ENCODE measurements at places on chromosomes 3 and 15. TPM values are rescaled to one million over a fixed set of nuclear protein-coding genes. Genes with fewer than 3 reads are reported as not detected.
A peak's percentile ranks its signal among the peaks of the same experiment; 100 is the strongest.

DNA sequence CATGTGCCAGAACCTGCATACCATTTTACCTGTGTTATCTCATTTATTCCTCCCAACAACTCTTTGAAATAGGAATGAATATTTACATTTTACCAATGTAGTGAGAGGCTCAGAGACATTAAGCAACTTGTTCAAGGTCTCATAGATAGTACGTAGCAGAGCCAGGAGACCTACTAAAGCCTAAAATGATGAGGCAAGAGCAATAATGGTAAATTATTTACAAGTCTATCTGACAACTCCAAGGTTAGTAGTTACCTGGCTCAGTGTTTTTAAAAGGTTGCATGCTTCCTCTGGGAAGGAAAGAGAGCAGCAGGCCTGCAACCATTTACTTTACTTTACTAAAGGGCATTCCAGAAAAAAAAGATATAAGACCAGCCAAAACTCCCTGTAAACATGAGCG is 103.0 kb downstream of the CFAP20DC start:
- DNase-seq = no peak

Gene PLA2G4D
- 0.31 TPM for total RNA-seq

- DNase-seq = no peak
These were observed 55.4 kb downstream of the NUP210 start for GRCh38 chr3:13364602-13365271.

Gene CCDC191
- total RNA-seq = 3.4 TPM

- no peak for DNase-seq
These were observed 137.9 kb downstream of the XXYLT1 start for GRCh38 chr3:195133013-195133412.

Gene ANKRD34C
- total RNA-seq = not detected

Gene CD80
- total RNA-seq = 0.98 TPM

- no peak for DNase-seq
These were observed 27.5 kb upstream of the NDUFB4 start for GRCh38 chr3:120568598-120568997.

GRCh38 chr15:27238707-27239423 is 267.9 kb downstream of the GABRG3 start:
- DNase-seq = no peak

DNA sequence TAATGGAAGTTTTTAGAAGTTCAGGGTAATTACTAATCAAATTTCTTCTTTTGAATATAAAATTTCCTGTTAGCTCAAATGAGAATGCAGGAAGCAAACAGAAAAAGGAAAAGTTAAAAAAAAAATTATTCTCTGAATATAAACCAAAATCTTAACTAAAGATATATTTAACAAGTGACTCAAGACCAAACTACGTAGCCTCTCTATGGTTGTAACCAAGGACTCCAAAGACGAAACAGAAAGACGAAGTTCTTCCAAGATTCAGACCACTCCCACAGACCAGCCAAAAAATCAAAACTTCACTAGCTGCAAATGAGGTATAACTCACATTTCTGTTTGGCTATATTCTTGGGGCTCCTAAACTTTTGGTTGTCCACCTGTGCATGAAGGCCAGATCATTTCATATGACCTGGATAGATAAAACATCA is 846.5 kb upstream of the ALCAM start:
- no peak for DNase-seq

DNA sequence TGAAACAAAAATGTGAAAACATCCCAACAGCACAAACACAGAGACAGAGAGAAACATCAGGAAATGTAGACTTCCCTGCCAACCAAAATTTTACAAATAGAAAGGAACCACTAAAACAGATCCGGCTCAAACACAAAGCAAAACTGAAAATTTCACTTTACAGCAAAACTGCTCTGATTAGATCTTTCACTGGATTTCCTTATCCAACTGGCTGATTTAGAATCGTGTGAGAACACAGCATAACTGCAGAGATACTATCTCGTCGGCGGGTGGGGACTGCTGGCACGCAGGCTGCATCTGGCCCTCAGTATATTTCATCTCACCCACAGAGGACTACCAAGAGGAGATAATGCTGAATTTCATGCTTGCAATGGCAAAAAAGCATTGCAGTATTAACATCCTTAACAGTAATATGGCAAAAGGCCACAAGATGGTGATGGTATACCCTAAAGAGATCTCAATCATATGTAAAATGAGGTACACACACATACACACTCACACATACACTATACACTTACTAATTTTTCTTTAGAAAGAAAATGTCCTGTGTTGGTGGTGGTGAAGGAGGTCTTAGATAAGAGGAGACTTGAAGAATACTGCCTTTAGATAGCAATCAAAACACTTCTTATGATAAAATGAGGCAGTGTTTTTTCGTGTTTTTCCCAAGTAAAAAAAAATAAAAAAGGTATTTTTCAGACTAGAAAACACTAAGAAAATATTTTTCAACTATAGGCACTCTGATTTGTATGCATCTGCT is 10.6 kb upstream of the LEO1 start:
- peak; percentile 35 for DNase-seq

GRCh38 chr3:113783980-113784379 is 37.1 kb downstream of the ATP6V1A start:
- DNase-seq = no peak

Gene ALDH1A2
- total RNA-seq = 5.6 TPM

Gene DUOX1
- 0.85 TPM for total RNA-seq

DNA sequence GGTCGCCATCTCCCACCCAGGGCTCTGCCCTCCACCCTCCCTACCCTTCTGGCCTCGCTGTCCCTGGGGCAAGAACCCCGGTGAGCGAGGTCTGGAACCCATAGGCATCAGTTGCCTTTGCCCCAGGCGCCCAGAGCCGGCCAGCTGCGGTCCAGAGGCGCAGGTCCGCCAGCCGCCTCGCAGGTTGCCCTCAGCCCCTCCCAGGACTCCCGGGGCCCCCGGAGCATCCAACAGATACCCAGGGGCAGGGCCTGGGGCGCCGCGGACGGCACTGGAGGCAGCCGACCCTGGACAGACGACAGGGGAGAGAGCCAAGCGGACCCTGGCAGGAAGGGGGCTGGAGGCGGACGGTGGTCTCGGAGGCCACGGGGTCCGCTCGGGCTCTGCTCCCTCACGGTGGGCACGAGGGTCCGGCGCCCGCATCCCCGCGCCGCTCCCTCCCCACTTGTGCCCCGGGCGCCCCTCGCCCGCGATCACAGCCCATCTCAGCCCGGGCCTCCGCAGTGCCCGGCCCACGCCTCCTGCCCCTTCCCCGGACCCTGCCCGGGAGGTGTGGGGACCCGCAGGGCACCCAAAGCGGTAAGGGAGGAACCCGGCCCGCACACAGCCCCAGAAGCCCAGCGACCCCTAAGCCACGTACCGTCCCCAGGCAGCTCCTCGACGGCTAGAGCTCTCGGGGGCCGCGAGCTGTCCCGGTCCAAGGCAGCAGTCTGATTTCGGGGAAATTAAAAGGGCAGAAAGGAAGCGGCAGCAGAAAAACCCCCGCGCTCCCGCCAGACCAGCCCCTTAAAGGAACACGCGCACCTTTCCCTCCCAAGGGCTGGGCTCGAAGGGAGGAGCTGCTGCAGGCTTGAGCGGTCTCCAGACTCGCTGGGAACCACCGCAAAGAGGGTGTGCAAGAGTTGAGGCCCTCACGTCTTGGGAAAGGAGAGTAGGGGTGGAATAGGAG is at the start of gene HAPLN3:
Gene HAPLN3, minus strand, starts transcription at position 726 of the 949 bp plus-strand sequence. CDS start 8,246 bp downstream, outside the sequence.
- DNase-seq = peak; percentile 37

- no peak for DNase-seq
These were observed 229.7 kb upstream of the EIF1B start for GRCh38 chr3:40079847-40080240.

Gene SLCO2A1
- 57.7 TPM for total RNA-seq

Gene TRPM1
- not detected for total RNA-seq

GRCh38 chr3:60427109-60427508 is 824.1 kb downstream of the FHIT start:
- no peak for DNase-seq

Gene CA12
- 397 TPM for total RNA-seq

DNA sequence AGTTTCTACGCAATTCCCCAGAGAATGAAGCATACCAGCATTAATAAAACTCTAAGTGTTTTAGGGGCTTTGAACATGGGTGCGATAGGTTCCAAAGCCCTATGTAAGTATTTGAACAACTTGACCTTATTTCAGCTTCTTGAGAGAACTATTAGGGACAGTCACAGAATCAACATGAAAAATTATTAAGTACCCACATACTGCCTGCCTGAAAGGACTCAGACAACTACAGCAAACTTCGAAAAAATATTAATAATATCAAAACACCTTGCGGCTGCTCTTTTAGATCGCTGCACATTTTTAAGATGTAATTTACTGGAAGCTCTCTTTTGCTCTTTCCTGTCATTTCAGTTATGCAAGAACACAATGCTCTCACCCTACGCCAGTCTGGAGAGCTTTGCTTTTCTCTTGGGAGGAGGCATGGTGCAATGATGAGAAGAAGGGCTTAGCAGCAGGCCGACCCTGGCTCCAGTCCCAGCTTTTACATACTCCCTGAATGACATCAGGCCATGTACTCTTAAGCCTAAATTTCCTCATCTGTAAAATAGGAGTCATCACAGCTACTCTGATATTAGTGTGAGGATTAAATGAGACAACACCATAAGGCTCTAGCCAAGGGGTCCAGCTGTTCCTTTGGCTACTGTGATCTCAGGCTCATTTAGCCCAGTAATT is 640.7 kb downstream of the FHIT start:
- DNase-seq = peak; percentile 28

Gene GOLGA8M
- 1.1 TPM for total RNA-seq

Gene UPK1B
- not detected for total RNA-seq

Gene GCNT3
- 526 TPM for total RNA-seq

- no peak for DNase-seq
These were observed 24.1 kb downstream of the CACNA1D start for GRCh38 chr3:53518495-53518981.

DNA sequence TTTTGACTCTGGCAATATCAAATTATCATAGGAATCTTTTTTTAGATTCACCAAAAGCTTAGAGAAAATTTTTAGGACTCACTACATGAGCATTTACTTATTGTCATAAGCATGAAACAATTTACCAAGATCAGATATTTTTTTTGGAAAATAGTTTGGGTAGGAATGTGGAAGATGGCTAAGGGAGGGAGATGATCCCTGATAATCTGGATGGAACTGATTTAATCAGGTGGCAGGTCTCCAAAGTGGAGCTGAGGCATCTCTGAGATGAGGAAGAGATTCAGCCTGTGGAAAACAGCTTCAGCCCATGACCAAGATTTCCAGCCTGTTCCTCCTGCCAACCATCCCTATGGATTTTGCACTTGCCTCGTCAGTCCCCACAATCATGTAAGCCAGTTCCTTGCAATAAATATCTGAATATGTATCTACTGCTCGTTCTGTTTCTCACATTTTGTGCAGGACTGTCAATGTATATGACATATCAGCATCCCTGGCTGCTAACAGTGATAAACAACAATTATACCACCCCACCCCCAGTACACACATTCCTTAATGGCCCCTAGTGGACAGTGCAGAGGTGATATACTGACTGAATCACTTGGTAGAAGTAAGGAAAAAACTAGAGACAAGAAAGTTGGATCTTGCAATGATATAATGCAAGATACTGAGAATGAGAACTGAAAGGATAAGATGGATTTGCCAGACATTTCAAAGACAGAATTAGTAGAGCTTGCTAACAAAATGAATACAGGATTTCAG is 183.8 kb downstream of the NEK10 start:
- DNase-seq = no peak

- DNase-seq = no peak
These were observed 44.2 kb upstream of the RPL32 start for GRCh38 chr3:12885583-12885930.

DNA sequence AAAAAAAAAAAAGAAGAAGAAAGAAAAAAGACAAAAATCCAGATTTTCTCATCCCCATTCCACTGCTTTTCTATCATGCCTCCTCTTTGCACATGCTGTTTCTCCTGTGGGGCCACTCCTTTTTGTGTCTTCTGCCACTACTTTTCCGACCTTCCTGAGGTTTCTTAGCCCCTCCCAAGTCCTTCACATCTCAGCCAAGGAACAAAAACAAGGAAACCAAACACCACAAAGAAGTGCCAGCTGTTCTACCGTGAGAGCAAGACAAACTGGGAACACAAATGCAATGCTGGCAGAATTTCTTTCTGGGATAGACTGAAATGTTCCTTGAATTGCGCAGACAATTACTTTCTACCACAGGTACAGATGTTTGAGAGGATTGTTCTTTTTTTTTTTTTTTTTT is 83.2 kb downstream of the MB21D2 start:
- no peak for DNase-seq

GRCh38 chr3:161222662-161223061 is 1.6 kb downstream of the NMD3 start:
- DNase-seq = no peak

Gene PRTG
- total RNA-seq = 1.3 TPM

DNA sequence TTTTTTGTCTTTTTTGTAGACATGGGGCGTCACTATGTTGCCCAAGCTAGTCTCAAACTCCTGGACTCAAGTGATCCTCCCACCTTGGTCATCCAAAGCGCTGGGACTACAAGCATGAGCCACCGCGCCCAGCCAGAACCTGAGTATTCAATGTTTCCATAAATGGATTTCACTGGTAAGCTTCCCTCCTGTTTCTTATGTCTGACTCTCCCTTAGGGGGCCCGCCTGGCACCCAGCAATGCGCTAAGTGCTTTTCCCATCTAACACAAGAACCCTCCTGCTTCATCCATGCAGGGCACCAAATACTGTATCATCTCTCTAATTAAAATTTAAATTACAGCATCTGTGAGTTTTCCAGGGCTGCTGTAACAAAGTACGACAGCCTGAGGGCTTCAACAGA is 44.9 kb downstream of the KLF15 start:
- no peak for DNase-seq

- no peak for DNase-seq
These were observed 294.1 kb upstream of the ARL6 start for GRCh38 chr3:97470481-97470880.

- DNase-seq = no peak
These were observed 36.5 kb downstream of the DAPK2 start for GRCh38 chr15:64009798-64010261.

DNA sequence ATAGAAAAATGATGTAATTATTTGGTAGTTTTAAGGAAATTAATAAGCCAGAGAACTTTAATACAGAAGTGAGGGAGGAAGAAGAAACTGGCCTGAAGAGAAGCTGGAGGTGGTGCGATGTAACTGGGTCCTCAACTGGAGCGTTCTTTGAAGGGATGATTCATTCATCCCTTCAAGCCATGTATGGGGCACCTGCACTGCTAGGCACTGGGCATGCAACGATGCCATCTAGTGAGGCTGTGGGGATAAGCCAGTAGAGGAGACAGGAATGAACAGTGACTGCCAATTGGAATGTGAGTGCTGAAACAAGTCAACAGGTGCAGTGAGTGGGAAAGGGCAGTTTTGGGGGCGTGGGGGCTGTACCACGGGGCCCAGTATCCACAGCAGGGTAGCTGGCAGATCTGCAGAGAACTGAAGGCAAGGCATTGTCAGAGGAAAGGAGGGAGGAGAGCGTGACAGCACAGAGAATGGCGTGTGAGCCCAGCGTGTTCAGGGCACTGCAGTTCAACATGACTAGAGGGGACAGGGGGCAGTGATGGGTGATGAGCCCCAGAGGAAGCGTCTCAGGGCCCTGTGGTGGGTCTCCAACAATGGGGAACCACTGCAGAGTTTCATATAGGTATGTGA is 3.8 kb upstream of the KIF23 start:
- DNase-seq = no peak

- no peak for DNase-seq
These were observed 3.1 kb downstream of the PCYT1A start for GRCh38 chr3:196284396-196284795.

Gene LINGO1
- total RNA-seq = 1.2 TPM
